Epithelial cell of proximal tubule (primary cell): ENCODE measurements at places on chromosomes 16 and 17.

DNA sequence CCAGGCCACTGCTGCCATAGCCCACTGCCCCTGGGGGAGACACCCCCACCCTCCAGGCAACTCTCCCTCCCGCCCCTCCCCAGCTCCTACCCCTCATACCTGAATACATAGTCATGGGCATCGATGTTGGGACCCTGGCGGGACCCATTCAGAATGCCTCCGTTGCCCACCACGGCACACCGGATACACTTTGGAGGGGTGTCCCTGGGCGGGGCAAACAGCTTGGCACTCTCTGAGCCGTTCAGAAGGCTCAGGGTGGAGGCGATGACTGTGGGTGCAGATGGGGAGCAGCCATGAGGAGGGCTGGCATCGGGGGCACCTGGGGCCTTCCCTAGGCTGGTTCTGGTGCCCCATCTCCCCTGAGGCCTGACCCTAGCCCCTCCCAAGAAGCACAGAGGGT is 12.6 kb downstream of the ST6GALNAC2 start:
- DNase-seq, result no peak

DNA sequence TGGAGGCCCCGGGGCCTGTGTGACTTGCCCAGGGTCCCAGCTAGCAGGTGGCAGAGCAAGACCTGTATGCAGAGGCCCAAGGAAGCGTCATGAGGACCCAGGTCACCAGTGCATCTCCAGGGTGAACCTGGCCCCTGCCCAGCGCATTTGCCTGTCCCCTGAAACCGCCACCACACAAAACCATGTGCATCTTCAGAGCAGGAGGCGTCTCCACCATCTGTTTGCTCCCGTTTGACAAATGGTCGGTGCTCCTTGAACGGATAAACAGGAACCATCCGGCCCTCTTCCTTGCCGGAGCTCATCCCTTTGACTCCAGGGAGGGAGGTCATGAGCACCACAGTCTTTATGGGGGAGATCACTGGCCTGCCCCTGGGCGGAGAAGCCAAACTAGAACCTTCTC is 62.5 kb downstream of the JPH3 start:
- no peak for DNase-seq

- DNase-seq, result no peak
Observed at GRCh38 chr16:988471-989353, 7.1 kb downstream of the SOX8 start.

DNA sequence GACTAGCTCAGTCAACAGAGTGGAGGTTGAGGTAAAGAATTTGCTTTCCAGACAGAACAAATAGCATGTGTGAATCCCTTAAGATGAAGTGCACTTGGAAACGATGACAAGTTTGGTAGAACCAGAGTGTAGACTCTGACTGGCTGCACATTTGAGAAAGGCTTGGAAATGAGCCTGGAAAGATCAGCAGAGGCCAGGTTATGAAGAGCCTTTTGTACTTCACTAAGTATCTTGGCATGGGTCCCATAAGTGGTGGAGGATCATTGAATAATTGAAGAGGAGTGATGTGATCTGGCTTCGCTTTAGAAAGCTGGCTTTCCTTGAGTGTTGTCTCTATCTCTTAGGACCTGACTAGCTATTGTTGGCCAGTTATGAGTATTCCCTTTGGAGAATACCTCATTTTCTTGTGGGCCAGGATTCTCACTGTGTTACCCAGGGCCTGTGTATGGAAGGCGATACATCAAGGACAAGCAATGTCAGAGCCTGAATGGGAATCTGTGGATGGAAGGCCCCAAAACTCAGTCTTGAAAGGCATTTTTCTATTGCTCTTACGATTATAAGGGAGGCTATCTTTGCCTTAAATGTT is 329.8 kb downstream of the UTP18 start:
- no peak for DNase-seq

DNA sequence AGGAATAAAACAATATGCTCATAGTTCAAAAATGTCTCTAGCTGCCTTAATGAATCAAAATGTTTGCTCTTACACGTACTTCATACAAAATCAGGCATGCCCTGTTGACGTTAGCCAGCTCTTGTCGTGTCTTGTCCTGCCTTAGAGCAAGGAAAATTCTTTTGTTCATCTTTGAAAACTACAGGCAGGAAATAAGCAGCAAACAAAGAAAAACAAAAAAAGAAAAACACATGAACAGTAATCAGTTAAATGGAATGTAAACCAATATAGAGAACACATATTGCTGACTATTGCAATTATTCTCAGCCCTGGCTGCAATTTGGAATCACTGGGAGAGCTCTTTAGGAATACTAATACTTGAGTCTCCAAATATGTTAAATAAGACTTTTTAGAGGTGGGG is 1.7 kb downstream of the CAPNS2 start:
- DNase-seq, result no peak

DNA sequence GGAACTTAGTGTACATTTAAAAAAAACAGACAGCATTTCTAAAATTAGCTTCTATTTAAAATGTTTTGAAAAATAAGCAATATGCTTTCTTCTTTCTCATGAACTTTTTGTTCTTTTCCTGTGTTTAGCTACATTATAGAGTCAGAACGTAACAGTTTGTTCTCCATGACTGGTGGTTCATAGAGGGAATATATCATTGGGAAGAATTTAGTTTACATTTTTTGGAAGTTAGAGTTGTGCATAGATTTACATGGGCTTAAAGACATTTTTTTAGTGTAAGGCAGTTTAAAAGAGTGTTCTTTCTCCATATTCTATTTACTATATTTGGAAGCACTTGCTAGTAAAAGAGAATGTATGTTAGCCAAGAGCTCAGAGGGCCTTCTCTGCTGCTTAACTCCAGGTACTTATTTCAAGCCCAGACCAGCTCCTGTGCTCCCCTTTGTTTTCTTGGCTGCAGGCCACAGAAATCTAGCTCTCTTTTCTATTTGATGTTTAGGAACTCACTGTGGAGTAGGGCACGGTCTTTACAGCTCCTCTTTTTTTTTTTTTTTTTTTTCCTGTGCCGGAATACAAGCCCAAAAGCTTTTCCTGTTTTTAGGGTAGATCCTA is 20.2 kb downstream of the AP2B1 start:
- no peak for DNase-seq

DNA sequence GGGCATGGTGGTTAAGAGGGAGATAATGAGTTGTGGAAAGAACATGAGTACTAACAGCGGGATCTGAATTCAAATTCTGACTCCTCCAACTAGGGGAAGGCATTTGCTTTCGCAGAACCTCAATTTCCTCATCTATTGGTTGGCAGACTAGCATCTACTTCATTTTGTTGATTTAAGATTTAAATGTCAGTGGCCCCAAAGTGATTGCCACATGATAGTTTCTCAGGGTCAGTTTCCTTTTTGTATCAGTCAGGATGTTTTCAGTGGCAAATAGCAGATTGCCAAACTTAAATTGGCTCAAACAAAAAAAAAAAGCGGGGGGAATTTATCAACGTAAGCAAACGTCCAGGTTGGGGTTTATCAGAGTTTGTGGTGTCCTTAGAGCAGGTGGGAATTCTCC is 25.1 kb upstream of the NOS2 start:
- no peak for DNase-seq

DNA sequence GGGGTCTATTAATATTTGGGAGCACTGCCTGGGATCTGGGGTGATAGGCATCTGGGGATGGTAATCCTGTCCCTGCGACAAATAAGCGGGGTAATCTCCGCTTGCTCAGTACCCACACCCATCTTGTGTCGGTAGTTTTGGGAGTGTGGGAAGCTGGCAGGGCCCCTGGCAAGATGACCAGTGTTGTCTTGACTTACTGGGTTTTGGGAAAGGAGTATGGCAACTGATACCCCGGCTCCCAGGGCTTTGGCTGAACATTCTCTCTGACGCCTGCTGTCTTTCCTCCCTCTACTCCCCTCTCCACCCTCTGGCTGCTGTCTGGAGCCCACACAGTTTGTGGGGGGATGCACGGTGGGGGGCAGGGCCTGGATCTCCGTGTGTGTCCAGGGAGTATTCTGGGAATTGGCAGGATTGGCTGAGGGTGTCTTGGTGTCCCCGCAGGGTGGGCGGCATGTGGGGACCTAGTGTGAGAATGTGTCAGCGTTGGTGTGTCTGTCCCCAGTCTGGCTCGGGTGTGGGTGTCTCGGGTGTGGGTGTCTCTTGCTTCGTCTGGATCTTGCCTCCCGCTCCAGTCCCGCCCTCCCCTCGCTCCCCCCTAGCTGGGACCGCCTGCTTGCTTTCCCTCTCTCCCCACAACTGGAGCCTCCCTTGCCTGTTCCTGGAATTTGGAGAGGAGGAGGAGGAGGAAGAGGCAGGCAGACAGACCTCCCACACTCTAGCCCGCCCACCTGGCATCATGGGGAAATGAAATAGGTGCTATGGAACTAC is 12.0 kb downstream of the RARA start:
- DNase-seq, result no peak

- DNase-seq, result no peak
Observed at GRCh38 chr17:19018600-19018950, 14.0 kb upstream of the FAM83G start.

- DNase-seq, result no peak
Observed at GRCh38 chr16:5072334-5073278, 963 bp downstream of the ALG1 start.

DNA sequence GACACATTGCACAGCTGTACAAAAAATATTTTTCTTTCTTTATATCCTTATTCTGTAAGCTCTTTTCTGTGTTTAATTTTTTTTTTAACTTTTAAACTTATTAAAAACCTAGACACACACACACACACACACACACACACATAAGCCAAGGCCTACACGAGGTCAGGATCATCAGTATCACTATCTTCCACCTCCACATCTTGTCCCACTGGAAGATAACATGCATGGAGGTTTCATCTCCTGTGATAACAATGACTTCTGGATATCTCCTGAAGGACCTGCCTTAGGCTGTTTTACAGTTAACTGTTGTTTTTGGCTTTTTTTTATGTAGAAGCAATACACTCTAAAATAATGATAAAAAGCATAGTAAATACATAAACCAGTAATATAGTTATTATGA is 71.2 kb downstream of the TNRC6C start:
- no peak for DNase-seq

DNA sequence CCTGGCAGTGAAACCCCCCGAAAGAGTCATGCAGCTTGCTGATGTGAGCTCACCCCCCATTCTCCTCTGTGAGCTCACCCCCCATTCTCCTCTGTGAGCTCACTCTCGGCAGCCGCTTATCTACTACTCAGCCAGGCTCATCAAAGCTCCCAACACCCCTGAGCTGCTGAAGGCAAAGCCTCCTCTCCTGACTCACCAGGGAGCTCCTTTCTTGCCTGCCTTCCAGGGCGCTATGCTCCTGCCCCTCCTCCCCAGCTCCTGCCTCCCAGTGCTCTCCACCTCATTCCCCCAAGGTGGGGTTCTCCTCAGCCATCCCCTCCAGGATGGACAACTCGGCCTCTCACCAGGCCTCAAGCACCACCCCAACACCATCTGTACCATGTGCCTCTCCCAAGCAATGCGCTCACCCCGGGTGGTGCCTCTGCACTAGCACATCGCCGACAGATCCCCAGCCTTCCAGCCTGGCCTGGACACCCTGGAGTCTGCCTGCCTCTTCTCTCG is 27.7 kb upstream of the FAAP100 start:
- no peak for DNase-seq

- DNase-seq, result peak; percentile 83
Observed at GRCh38 chr17:33469911-33470310, 176.8 kb upstream of the ASIC2 start.

GRCh38 chr17:49555495-49556222 is 20.0 kb upstream of the NXPH3 start:
- DNase-seq, result no peak

DNA sequence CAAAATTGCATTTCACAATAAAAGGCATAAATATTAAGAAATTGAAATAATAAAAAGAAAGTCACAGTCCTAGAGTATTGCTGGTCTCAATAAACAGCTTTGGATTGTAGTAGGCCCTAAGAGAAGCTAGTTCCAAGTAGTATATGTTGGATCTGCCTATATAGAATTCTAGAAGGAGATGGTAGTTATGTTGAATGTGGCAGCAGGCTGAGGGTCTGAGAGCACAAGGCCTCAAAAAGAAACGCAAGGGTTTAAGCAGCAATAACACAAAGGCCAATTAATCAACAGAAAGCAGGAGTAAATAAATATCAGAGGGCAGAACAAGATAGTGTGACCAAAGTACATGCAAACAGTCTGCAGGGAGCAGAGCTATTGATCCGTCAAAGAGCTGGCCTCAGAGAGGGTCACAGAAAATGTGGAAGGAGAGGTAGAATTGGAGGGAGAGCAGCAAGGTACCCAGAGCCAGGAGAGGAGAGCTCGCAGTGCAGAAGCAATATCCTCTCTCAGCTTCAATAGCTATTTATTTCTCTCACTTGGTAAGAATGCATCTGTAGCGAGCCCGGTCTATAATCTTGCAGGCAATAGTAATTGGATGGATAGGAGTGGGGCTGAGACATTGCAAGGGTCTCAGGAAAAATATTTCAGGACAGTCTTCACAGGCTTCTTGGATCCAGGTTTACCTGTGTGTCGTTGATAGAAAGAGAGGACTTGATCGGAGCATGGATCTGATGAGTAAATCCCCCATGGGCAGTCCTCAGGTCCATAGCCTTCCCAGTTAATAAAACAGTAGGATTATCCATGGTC is 25.1 kb upstream of the MED13 start:
- DNase-seq, result no peak

GRCh38 chr17:30472238-30472890 is 4.8 kb upstream of the GOSR1 start:
- no peak for DNase-seq

- DNase-seq, result no peak
Observed at GRCh38 chr16:49492896-49493626, 119.5 kb downstream of the C16orf78 start.

DNA sequence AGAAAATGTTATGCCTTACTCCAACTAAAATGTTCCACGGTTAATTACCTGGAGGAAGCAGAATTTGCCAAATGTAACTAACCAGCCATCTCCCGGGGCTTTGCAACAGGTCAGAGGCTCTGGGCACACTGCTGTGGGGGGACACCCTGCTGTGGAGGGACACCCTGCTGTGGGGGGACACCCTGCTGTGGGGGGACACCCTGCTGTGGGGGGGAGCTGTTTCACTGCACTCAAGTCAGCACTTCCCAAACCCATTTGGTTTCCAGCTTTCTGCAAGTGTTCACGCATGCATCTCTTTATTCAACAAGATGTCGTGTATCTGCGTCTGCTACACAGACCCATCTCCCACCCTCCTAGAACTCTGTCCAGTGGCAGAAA is 239.5 kb downstream of the C16orf95 start:
- no peak for DNase-seq

- no peak for DNase-seq
Observed at GRCh38 chr16:52773026-52773425, 226.1 kb upstream of the TOX3 start.

DNA sequence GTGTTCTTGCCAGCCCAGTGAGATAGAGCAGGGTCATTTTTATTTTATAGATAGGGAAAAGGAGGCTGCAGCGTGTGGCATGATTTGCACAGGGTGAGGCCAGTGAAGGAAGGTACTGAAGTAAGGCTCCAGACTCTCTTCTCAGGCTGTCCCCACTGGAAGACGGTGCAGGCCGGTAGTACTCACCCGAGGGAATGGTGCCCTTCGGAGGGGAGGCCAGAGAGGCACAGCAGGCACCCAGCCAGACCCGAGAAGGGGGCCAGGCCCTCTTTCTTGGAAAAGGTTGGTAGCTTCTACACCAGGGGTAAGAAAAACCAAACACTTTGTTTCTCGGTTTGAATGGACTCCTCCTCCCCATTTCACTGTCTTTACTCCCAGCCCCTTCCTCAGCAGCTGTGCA is 288 bp downstream of the ANKRD40CL start:
- DNase-seq, result no peak

GRCh38 chr17:34241062-34241461 is 14.0 kb upstream of the CCL2 start:
- no peak for DNase-seq
